Upper lobe of right lung (tissue), 1 donor: ENCODE measurements at places on chromosomes 16 and 17.

GRCh38 chr16:81315271-81316175 lies 761 bp downstream of the GAN start:
- peak; percentile 82 for DNase-seq

- DNase-seq = no peak
These were observed 42.9 kb upstream of the KSR1 start for GRCh38 chr17:27413315-27413714.

DNA sequence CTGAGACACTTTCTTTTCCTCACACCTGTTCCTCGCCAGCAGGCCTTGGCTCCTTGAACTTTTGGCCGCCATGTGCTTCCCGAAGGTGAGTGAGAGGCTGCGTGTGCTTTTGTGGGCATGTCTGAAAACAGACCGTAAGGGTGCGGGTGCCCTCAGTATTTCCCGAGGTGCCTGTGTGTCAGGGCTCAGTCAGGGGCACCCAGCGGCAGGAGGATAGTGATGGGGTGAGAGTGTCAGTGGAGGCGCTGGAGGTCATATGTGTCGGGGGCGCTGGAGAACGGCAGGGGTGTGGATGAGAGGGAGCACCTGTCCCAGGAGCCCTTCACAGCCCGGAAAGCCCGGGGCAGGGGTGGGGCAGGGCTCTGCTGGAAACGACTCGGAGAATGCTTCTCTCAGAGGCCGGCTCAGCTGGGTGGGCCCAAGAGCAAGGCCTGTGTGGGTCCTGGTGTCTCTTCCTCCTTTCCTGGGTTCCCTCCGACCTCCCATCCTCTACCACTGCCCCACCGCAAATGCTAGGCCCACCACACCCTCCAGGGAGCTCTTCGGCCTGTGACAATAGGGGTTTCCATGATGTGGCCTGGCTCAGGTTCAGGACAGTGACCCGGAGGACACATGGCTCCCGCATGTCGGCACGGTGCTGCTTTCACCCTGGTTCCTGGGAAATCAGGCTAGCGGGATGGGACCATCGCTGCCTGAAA lies 451 bp downstream of the IL32 start:
- no peak for DNase-seq

- DNase-seq = no peak
These were observed 47.3 kb upstream of the DNAH17 start for GRCh38 chr17:78624324-78625151.

DNA sequence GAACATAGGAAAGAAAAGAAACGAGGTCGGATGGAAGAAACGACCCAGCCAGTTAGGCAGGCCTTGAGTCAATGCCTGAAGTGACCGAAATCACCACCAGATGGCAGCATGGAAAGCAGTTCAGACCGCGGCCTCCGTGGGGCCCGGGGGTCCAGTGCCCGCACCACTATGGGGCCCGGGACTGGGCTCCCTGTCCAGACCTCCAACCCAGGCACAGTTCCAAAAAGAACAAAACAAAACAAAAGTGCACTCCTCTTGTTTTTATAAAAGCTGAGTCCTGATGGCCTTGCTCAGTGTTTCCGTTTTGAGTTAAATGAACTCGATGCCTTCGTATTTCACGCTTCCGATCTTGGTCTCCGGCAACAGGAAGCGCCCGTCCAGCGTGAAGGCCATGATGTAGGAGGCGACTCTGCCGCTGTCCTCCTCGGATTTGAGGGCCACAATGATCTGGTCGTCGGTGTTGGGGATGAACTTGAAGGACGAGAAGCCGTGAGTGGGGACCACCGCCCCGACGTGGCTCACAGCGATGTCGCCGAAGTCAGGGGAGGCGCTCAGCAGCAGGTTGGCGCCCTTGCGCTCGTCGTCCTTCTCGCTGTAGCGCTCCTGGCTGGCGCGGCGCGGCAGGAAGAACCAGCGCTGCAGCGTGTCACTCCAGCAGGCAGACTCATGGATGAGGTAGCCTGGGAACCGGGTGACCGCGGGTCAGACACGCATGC lies 13.7 kb upstream of the LGALS3BP start:
- DNase-seq = peak; percentile 69

GRCh38 chr17:82297280-82297713 lies 20.1 kb downstream of the CD7 start:
- DNase-seq = peak; percentile 92
